ENCODE measurements at places on chromosomes 7 and 10.

- DNase-seq, result no peak
Observed at GRCh38 chr10:42801135-42801534, 18.5 kb downstream of the BMS1 start.

DNA sequence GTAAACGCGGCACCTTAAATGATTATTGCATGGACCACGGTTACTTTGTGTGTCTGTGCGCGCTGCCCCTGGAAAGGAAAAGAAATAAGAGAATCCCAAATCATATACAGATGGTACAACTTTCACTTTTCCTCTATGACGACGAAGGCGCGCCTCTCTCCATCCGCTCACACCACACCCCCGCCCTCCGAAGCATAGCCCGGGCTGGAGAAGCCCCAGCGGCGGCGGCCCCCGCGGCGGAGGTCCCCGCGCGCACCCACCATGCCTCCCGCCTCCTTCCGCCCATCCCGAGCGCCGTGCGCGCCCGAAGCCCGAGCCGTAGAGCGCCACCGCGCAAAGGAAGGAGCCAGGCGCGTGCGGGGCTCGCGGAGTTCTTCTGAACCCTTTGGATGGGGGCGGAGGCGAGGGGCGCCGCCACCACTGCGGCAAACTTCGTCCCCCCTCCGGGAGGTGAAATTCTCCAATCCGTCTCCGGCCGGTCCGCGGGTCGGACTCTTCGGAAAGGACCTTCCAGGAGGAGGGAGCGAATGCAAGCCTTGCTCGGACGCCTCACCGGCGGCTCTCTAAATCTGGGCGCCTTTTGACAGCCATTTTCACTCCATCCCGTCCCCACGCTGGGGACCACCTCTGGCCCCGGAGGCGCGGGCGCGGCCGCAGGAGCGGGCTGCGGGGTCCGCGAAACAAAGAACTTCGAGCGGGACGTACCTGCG lies 588 bp downstream of the GLI3 start:
- DNase-seq, result peak; percentile 86

DNA sequence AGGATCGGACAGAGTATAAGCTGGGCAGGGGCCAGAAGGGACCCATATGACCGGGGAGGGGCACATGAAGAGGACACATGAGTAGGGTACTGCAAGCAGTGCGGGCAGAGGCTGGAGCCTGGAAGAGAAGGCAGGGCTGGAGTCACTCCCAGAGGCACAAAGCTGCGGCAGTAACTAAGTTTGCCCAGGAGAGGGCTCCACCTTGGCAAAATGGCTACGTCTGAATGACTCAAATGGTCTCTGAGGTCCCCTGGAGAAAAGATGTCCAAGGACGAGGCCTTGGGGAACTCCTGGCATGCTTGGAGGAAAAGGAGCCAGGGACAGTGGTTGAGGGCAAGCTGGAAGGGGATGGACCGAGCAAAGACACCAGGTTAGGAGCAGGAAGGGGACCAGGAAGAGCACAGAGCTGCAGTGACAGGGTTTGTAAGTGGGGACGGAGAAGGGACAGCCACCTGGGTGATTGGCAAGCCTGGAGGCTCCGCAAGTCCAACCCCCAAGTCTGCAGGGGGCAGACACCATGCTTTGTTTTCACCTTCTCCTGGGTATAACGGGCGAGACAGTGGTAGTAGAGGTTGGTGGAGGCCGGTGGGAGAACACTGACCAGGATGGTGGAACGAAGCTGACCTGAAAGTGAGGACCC lies 43.1 kb upstream of the LBX1 start:
- no peak for DNase-seq

DNA sequence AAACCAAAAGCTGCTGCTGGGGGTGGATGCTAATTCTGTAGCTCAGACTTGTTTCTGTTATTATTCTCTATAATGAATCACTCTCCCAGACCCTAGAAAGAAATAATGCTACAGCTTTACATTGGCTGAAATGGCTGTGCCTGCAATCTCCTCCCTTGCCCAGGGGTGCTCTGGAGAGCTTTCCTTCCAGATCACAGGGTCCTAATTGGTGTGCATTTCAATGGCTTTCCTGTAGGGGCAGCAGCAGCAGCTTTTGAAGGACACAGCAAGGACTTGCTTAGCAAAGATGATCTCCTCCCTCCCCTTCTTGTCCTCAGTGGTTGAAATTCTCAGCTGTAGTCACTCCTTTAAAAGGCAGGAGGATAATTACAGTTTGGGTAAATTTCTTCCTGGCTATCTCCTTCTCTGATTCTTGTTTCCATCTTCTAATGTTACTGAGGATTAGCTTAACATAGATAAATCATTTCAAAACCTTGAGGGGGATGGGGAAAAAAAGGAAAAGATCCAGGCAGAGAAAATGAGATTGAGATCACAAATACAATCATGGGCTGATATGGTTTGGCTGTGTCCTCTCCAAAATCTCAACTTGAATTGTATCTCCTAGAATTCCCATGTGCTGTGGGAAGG lies 120.2 kb upstream of the CTTNBP2 start:
- DNase-seq, result no peak

GRCh38 chr10:69327463-69328379 lies 49.4 kb downstream of the HK1 start:
- DNase-seq, result no peak

- no peak for DNase-seq
Observed at GRCh38 chr7:130909881-130910672, 176.1 kb upstream of the KLF14 start.

DNA sequence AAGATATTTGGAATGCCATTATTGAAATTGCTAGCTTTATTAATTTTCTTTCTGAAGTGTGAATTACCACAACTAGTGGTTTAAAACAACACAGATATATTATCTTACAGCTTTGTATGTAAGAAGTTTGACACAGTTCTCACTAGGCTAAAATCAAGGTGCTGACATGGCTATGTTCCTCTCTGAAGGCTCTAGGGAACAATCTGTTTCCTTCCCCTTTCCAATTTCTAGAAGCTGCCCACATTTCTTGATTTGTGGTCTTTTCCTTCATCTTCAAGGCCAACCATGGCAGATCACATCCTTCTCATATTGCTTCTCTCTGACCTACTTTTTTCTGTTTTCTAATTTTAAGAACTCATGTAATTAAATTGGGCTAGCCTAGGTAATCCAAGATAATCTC lies 43.3 kb upstream of the SLC26A3 start:
- no peak for DNase-seq

DNA sequence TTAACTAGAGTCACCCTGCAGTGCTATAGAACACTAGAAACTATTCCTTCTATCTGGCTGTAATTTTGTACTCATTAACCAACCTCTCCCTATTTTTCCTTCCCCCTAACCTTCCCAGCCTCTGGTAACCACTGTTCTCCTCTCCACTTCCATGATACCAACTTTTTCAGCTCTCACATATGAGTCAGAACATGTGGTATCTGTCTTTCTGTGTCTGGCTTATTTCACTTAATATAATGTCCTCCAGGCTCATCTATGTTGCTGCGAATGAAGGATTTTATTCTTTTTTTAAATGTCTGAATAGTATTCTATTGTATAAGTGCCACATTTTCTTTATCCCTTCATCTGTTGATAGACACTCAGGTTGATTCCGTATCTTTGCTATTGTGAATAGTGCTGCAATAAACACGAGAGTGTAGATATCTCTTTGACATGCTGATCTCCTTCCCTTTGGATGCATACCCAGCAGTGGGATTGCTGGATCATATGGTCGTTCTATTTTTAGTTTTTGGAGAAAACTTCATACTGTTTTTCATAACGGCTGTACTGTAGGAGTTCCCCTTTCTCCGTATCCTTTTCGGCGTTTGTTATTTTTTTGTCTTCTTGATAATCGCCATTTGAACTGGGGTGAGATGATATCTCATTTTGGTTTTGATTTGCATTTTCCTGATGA lies 101.4 kb downstream of the FAM107B start:
- DNase-seq, result no peak

GRCh38 chr7:100710452-100710851 lies 4.5 kb downstream of the POP7 start:
- no peak for DNase-seq

DNA sequence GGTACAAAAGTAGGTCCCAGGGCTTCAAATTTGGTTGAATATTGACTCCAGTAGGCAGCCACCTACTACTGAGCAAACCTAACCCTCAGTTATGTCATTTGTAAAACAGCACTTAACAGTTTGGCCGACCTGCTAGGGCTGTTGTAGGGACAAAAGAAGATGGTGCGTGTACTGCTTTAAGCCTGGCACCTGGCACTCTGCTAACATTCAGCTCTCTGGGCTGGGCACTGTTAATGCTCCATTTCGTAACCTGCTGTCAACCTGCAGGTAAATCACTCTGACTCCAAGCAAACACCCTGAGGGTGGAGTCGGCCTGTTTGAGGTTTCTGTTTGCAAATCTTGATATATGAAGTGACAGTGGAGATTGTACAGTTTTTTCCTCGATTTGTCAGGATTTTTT lies 7.2 kb downstream of the ZKSCAN1 start:
- DNase-seq, result no peak

GRCh38 chr7:125136755-125137532 lies 207.3 kb upstream of the POT1 start:
- DNase-seq, result no peak

DNA sequence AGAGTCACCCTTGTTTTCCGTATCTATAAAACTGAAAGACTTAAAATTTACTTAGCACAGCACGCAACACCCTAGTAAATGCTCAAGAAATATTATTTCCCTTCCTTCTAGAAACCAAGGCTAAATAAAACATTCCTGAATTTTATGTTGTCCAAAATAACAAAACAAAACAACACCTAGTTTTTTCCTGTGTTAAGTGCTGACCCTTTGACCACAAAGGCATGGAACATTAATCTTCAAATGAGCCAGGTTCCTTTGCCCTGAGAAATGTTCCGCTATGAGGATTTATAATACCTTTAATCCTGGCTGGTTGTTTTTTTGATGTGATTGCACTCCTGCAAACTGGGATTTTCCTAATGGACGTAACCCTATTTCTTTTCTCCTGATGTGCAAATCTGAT lies 29.0 kb upstream of the DGKI start:
- no peak for DNase-seq

DNA sequence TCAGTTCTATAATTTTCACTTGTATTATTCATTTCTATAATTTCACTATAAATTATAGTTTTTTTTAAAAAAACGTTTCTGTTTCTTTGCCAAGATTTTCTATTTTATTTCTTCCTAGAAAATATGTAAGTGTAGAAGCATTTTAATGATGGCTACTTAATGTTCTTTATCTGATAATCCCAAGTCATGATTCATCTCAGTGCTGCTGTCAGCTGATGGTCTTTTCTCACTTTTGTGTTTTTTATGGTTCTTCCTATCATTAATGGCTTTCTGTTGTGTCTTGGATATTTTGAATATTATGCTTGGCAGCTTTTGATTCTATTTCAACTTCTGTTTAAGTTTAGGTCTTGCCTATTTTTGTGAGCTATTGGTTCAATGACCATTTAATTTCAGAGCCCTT lies 268.6 kb downstream of the BAMBI start:
- no peak for DNase-seq

- no peak for DNase-seq
Observed at GRCh38 chr10:83991986-83992753, 147.1 kb upstream of the GHITM start.

GRCh38 chr10:113982296-113982695 lies 61.4 kb upstream of the ADRB1 start:
- DNase-seq, result no peak

- DNase-seq, result no peak
Observed at GRCh38 chr7:92768501-92769393, 67.6 kb downstream of the CDK6 start.

GRCh38 chr7:112252691-112253090 lies 46.2 kb downstream of the ZNF277 start:
- DNase-seq, result no peak

DNA sequence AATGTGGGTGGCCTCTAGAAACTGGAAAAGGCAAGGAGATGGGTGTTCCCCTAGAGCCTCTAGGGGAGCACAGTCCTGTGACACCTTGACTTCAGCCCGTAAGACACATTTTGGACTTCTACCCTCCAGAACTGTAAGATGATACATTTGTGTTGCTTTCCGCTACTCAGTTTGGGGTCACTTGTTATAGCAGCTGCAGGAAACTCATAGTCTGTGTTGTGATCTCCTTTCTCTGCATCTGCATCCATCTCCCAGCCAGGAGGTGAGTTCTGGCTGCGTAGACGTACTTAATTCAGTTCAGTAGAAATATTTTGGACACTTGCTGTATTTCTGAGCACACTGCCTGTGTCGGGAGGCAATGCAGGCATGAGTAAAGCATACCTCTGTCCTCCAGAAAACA lies 29.3 kb upstream of the DMBT1 start:
- no peak for DNase-seq

GRCh38 chr7:126370038-126370668 lies 882.6 kb downstream of the GRM8 start:
- no peak for DNase-seq

- no peak for DNase-seq
Observed at GRCh38 chr7:93955304-93955703, 33.8 kb downstream of the GNG11 start.

GRCh38 chr7:68547799-68548198 lies 1050.5 kb upstream of the AUTS2 start:
- no peak for DNase-seq

GRCh38 chr7:2530071-2530987 lies 10.8 kb downstream of the LFNG start:
- peak; percentile 53 for DNase-seq

DNA sequence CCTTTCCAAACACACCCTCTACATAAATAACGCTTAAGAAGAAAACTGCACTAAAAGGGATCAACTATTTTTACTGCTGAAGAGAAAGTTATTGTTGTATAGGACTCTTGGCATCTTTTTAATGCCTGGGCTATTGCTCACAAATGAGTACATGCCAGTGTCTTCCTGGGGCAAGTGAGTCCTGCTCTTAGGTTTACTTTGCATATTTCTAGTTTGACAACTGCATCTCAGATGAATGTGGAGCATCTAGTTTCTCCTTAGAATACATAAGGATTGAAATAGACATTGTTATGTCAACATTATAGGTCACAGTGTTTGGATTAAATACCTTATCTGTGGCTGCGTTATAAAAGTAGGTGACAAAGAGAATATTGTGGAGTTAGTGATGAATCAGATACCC lies 44.5 kb downstream of the PSMC2 start:
- DNase-seq, result no peak

GRCh38 chr7:96088579-96088978 lies 233.3 kb downstream of the SLC25A13 start:
- DNase-seq, result no peak

GRCh38 chr7:106039486-106040060 lies 72.5 kb downstream of the SYPL1 start:
- no peak for DNase-seq

- no peak for DNase-seq
Observed at GRCh38 chr7:129108581-129108980, 35.9 kb upstream of the TSPAN33 start.

DNA sequence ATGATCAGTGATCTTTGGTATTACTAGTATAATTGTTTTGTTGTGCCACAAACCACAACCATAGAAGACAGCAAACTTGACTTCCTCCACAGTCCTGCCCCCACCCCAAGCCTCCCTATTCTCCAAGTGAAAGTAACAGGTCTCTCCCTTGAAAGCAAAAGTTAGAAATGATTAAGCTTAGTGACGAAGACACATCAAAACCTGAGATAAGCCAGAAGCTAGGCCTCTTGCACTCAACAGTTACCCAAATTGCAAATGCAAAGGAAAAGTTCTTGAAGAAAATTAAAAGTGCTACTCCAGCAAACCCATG lies 7.5 kb downstream of the SAR1A start:
- DNase-seq, result no peak

Data from left hindlimb (tissue), 1 donor.